Ovary (tissue), 10 donors: ENCODE measurements at places on chromosomes 4 and X. TPM values are rescaled to one million over a fixed set of nuclear protein-coding genes. Genes with fewer than 3 reads are reported as not detected.

GRCh38 chrX:95860127-95860526 is 824.5 kb upstream of the DIAPH2 start:
- no peak overlapping the region for H3K27ac ChIP-seq
- DNase-seq, result no peak
- no peaks in the 10 kb centered on the region for H3K36me3 ChIP-seq
- H3K27me3 ChIP-seq, result no peaks in the 10 kb centered on the region
- no peak overlapping the region for H3K4me3 ChIP-seq

- H3K27ac ChIP-seq, result no peak overlapping the region
- no peaks in the 10 kb centered on the region for H3K36me3 ChIP-seq
- no peak for DNase-seq
- no peak overlapping the region for H3K4me3 ChIP-seq
- H3K27me3 ChIP-seq, result no peaks in the 10 kb centered on the region
Measured at GRCh38 chr4:105543346-105543745, 9.1 kb upstream of the ARHGEF38 start.

GCNA gene
- total RNA-seq, result 0.88 TPM

- H3K4me1 ChIP-seq, result no peaks in the 10 kb centered on the region
- H3K36me3 ChIP-seq, result no peaks in the 10 kb centered on the region
- no peak for DNase-seq
- H3K27ac ChIP-seq, result no peak overlapping the region
- H3K27me3 ChIP-seq, result no peaks in the 10 kb centered on the region
Measured at GRCh38 chrX:44974451-44974850, 101.5 kb downstream of the KDM6A start.

NUDT11 gene
- total RNA-seq, result 7.2 TPM

GRCh38 chrX:72126048-72126415 is 5.7 kb downstream of the RTL5 start:
- no peak overlapping the region for H3K27ac ChIP-seq
- no peaks in the 10 kb centered on the region for H3K27me3 ChIP-seq
- no peak for DNase-seq

- no peaks in the 10 kb centered on the region for H3K27me3 ChIP-seq
- H3K27ac ChIP-seq, result no peak overlapping the region
- no peaks in the 10 kb centered on the region for H3K36me3 ChIP-seq
- no peak overlapping the region for H3K4me3 ChIP-seq
Measured at GRCh38 chrX:133538148-133538547, 122.9 kb upstream of the GPC4 start.

DIAPH2 gene
- total RNA-seq, result 30.0 TPM

DNA sequence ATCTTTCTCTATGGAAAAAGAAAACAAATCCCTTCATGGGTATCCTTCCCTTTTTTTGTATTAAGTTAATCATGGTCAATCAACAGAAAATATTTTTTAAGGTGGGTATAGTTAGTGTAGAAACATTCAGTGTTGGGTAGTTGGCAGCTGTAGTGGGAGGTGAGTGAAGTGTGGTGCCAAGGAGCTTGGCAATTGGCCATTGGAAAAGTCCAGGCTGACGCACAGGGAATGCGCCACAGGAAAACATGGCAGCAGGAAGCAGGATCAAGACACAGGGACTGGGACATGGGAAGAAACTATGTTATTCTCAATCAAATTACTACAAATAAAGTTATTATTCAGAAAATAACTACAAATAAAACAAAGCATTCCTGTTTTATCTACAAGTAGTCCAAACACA is 20.0 kb downstream of the PALLD start:
- H3K36me3 ChIP-seq, result no peaks in the 10 kb centered on the region
- no peak overlapping the region for H3K4me3 ChIP-seq
- no peaks in the 10 kb centered on the region for H3K4me1 ChIP-seq
- no peak for DNase-seq
- no peaks in the 10 kb centered on the region for H3K27me3 ChIP-seq

GRCh38 chr4:76545226-76545884 is 110.3 kb downstream of the SHROOM3 start:
- no peaks in the 10 kb centered on the region for H3K4me1 ChIP-seq
- H3K4me3 ChIP-seq, result no peak overlapping the region
- H3K27me3 ChIP-seq, result no peaks in the 10 kb centered on the region
- DNase-seq, result no peak

DNA sequence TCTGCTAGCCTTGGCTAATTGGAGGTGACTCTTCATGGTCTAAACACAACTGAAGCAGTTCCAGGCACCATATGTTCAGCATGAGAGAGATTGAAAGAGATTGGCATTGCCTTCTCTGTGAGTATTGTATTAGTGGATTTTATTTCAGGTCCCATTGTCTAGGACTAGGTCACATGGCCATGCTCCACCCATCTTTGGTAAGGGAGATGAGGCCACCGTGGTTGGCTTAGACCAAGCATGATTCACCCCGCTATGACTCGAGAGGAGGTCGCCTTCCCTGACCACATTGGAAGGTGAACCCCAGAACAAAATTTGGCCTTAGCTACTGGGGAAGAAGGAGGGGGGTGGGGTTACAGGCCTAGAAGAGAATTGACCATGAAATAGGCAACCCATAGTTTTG is 109.9 kb upstream of the BCOR start:
- H3K36me3 ChIP-seq, result no peaks in the 10 kb centered on the region
- H3K4me3 ChIP-seq, result no peak overlapping the region
- H3K27ac ChIP-seq, result no peak overlapping the region
- no peaks in the 10 kb centered on the region for H3K27me3 ChIP-seq

DNA sequence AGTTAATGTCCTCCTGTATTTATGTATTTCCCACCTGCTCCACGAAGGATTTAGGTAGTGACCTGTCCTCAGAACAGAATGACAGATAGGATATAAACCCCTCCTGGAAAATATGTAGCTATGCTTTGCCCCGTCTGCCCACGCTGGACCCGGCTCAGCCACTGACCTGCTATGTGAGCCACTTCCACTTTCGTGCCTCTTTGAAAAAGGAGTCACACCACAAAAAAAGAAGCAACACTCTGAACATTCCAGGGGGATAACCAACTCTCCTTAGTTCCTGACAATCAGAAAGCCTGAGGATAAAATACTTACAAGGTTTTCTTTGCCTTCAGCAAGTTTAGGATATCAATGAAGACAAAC is 11.1 kb downstream of the ACSL1 start:
- H3K4me3 ChIP-seq, result no peak overlapping the region
- H3K4me1 ChIP-seq, result peaks cover 5% of the 10 kb centered on the region
- H3K27ac ChIP-seq, result no peak overlapping the region
- DNase-seq, result no peak
- H3K36me3 ChIP-seq, result no peaks in the 10 kb centered on the region

GRCh38 chrX:109826954-109827708 is 94.1 kb upstream of the ACSL4 start:
- no peaks in the 10 kb centered on the region for H3K4me1 ChIP-seq
- no peak for DNase-seq
- H3K36me3 ChIP-seq, result no peaks in the 10 kb centered on the region
- H3K27me3 ChIP-seq, result no peaks in the 10 kb centered on the region

- DNase-seq, result no peak
- no peaks in the 10 kb centered on the region for H3K4me1 ChIP-seq
- H3K36me3 ChIP-seq, result no peaks in the 10 kb centered on the region
- no peak overlapping the region for H3K4me3 ChIP-seq
Measured at GRCh38 chrX:50769389-50770063, 44.5 kb downstream of the SHROOM4 start.

MAGEB1 gene
- total RNA-seq, result not detected

DNA sequence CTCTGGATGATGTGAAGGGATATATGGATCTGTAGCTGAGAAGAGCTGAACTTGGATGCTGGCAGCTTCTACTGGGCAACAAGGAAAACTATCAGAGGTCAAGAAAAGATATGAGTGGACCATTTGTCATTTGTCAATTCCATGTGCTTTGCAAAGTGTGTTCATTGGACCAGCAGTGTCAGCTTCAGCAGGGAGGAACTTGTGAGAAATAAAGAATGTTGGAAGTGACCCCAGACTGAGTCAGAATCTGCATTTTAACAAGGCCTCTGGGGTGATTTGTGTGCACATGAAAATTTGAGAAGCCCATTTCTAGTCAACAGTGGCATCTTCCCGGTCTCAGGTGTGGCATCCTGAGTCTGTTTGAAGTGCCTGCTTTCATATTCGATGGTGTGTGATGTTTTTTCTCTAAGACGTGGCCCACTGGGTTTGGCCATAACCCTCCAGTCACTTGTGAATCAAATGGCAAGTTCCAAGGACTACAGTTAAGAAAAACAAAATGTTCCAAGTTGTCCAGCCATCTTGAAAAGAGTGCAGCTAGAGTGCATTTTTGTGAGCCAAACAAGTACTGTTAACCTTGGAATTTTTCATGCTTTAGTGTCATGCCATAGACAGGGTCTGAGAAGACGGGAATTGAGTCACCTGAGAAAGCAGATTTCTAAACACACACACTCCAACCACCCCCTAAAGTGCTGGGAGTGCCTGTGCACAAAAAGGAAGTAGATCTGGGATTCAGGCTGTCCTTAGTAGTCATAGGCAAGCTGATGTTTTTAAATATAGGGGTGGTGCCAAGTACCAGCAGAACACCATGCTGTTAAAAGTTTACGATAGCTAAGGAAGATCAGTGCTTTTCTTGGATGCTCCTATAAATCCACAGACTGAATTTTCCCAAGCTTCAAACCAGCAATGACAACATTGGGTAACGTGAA is 26.4 kb downstream of the GPM6B start:
- H3K4me1 ChIP-seq, result no peaks in the 10 kb centered on the region
- H3K27ac ChIP-seq, result no peak overlapping the region
- no peak overlapping the region for H3K4me3 ChIP-seq
- H3K27me3 ChIP-seq, result no peaks in the 10 kb centered on the region
- H3K36me3 ChIP-seq, result no peaks in the 10 kb centered on the region

DNA sequence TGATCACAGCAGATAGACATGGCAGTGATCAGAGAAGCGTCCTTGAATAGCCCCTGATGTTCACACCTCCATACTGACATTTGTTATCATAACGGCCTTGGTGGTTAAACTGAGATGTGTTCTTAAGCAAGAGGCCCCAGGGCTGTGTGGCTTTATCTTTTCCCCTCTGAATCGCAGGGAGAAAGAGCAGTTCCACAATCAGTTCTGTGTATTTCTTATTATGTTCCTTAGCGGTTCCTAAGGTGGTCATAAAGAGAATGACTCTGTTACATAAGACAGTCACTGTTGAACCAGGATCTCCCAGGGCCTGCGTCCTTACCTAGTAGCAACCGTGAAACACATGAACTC is 52.8 kb upstream of the CBR4 start:
- H3K36me3 ChIP-seq, result no peaks in the 10 kb centered on the region
- no peak for DNase-seq
- peaks cover 10% of the 10 kb centered on the region for H3K4me1 ChIP-seq
- no peaks in the 10 kb centered on the region for H3K27me3 ChIP-seq
- no peak overlapping the region for H3K4me3 ChIP-seq
- peak overlapping the region; percentile 14 for H3K27ac ChIP-seq

GRCh38 chrX:23699636-23700194 is 32.4 kb downstream of the PRDX4 start:
- H3K27me3 ChIP-seq, result no peaks in the 10 kb centered on the region
- no peak overlapping the region for H3K4me3 ChIP-seq
- no peak overlapping the region for H3K27ac ChIP-seq
- no peaks in the 10 kb centered on the region for H3K4me1 ChIP-seq
- peak; percentile 48 for DNase-seq

GRCh38 chr4:574346-575161 is 1.5 kb downstream of the TMEM271 start:
- peaks cover 1% of the 10 kb centered on the region for H3K4me1 ChIP-seq
- no peak overlapping the region for H3K4me3 ChIP-seq
- no peaks in the 10 kb centered on the region for H3K27me3 ChIP-seq
- no peak overlapping the region for H3K27ac ChIP-seq

SHROOM4 gene
- 3.2 TPM for total RNA-seq

DNA sequence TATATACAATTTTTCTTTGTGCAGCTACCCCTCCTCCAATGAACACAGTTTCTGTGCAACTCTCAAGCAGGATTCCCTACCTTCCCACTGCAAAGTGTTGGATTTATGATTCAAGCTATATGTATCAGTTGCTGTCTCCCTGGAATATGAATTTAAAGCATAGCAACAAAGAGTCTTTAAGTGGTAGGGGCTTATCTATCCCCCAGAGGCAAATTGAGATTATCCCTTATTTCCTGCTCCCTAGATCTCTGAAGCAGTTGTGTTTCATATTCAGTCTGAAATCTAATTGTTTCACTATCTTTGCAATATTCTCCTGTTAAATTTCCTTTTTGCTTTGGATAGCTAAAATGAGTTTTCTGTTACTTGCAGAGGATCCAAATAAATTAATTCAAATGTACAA is 263.0 kb downstream of the IQCM start:
- H3K4me3 ChIP-seq, result no peak overlapping the region
- no peaks in the 10 kb centered on the region for H3K4me1 ChIP-seq
- H3K27ac ChIP-seq, result no peak overlapping the region
- no peaks in the 10 kb centered on the region for H3K36me3 ChIP-seq
- DNase-seq, result no peak

GRCh38 chrX:51759055-51759839 is 16.0 kb downstream of the GSPT2 start:
- no peaks in the 10 kb centered on the region for H3K27me3 ChIP-seq
- no peaks in the 10 kb centered on the region for H3K4me1 ChIP-seq
- no peaks in the 10 kb centered on the region for H3K36me3 ChIP-seq
- H3K4me3 ChIP-seq, result no peak overlapping the region

- H3K4me1 ChIP-seq, result peaks cover 3% of the 10 kb centered on the region
- no peak for DNase-seq
- H3K27me3 ChIP-seq, result no peaks in the 10 kb centered on the region
Measured at GRCh38 chr4:24000470-24000831, 110.6 kb upstream of the PPARGC1A start.

HTN1 gene
- total RNA-seq, result not detected

- no peak overlapping the region for H3K4me3 ChIP-seq
- DNase-seq, result no peak
- no peaks in the 10 kb centered on the region for H3K36me3 ChIP-seq
- H3K27ac ChIP-seq, result no peak overlapping the region
- peaks cover 32% of the 10 kb centered on the region for H3K4me1 ChIP-seq
Measured at GRCh38 chr4:87035881-87036509, 101.2 kb downstream of the AFF1 start.

GRCh38 chrX:52839137-52839536 is 28.1 kb downstream of the XAGE5 start:
- no peaks in the 10 kb centered on the region for H3K4me1 ChIP-seq
- H3K27me3 ChIP-seq, result no peaks in the 10 kb centered on the region
- H3K36me3 ChIP-seq, result no peaks in the 10 kb centered on the region
- H3K4me3 ChIP-seq, result no peak overlapping the region
- DNase-seq, result no peak
- H3K27ac ChIP-seq, result no peak overlapping the region

ADAM29 gene
- total RNA-seq, result not detected

LEF1 gene
- total RNA-seq, result 4.9 TPM

- no peak overlapping the region for H3K4me3 ChIP-seq
- no peak overlapping the region for H3K27ac ChIP-seq
- H3K4me1 ChIP-seq, result no peaks in the 10 kb centered on the region
- H3K27me3 ChIP-seq, result no peaks in the 10 kb centered on the region
Measured at GRCh38 chr4:124536946-124537345, 175.6 kb downstream of the ANKRD50 start.
